ENCODE measurements at places on chromosomes 1 and 21.

DNA sequence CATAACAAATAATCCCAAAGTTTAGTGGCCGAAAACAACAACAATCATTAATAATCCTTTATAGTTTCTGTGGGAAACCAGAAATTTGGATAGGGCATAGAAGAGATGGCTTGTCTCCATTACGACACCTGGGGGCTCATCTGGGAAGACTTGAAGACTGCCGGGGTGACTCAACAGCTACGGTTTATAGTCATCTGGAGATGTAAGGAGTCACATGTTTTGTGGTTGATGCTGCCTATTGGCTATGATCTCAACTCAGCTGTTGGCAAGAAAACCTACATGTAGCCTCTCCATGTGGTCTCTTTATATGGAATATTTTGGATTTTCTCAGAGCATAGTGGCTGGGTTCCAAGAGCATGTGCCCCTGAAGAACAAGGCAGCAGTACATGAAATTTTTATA lies 29.3 kb upstream of the TSPAN2 start:
- DNase-seq, result no peak

- no peak for DNase-seq
These were observed 2.9 kb upstream of the SHCBP1L start for GRCh38 chr1:182955596-182956588.

- no peak for DNase-seq
These were observed 116.3 kb downstream of the DAB1 start for GRCh38 chr1:57307392-57308170.

GRCh38 chr1:10638559-10639005 lies 157.9 kb downstream of the CASZ1 start:
- no peak for DNase-seq

GRCh38 chr1:192311281-192311680 lies 5.5 kb upstream of the RGS21 start:
- DNase-seq, result peak; percentile 6

DNA sequence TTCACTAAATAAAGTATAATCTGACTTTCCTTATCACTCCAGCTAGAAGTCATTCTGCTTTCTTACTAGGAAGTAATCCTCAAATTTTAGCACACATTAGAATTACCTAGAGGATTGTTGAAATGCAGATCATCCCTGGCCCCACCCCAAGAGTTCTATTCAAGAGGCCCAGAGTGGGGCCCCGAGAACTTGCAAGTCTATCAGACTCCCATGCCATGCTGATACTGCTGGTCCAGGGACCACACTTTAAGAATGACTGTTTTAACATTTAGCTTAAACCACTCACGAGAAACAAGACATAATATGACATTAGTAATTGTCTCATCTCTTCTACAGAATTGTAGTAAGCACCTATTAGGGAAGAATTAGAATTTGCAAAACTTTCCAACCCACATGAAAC lies 7.7 kb upstream of the SYNJ1 start:
- no peak for DNase-seq

DNA sequence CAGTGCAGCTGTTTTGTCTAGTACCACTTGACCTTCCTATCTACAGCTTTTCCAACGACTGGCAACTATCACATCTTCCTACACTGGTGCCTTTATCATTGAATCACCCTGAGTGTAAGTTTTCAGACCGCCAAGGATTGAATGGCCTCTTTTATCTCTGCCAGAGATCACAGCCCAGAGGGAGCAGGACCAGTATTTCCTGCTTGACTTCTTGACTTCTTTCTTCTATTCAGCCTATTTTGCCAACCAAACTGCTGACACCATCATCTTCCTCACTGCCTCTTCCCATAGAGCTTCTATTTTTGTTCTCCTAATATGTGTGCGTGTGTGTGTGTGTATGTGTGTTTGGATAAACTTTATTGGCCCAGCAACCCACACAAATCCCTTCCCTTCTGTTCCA lies 53.8 kb downstream of the SERBP1 start:
- no peak for DNase-seq

- no peak for DNase-seq
These were observed 8.9 kb upstream of the RAB3GAP2 start for GRCh38 chr1:220281159-220281574.

GRCh38 chr1:242030071-242030470 lies 31.2 kb upstream of the MAP1LC3C start:
- DNase-seq, result no peak

DNA sequence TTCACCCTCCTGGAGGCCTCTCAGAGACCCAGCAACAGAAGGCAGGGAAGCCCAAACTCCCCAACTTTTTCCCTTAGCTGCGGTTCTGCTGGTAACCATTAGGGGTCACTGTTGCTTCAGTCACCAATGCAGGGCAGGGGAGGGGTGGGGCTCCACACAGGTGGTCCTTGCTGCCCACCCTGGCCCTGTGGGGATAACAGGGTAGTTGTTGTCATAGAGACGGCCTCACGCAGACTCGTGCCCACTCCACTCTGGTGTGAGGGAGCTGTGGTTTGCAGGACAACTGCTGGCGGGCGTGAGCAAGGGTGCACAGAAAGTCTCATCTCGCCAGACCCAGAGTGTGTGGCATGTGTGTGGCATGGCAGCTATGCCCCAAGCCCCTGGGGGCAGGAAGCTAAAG lies 19.9 kb downstream of the INSRR start:
- no peak for DNase-seq

DNA sequence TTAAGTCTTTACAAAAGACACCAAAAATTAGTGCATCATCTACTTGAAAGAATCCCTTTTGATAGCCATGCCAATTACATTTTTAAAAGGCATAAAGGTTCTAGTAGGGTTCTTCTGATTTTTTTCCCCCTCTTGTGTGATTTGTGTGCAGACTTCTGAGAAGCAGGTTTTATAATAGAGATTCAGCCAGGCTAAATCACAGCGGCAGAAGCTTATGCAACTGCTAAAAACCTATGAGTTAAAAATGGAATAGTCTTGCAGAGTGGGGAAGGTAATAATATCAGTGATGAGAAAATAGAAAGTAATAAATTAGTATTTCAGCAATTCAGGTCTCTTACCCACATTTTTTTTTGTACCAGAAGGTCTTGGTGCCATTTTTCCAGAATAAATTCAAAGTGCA lies 17.7 kb downstream of the STUM start:
- DNase-seq, result no peak

- no peak for DNase-seq
These were observed 19.4 kb downstream of the RGL1 start for GRCh38 chr1:183824291-183824690.

GRCh38 chr1:203456577-203456976 lies 19.0 kb upstream of the PRELP start:
- no peak for DNase-seq

GRCh38 chr1:43367026-43367903 lies 546 bp downstream of the ELOVL1 start:
- DNase-seq, result peak; percentile 16

GRCh38 chr1:234322097-234322496 lies 51.2 kb upstream of the COA6 start:
- DNase-seq, result no peak

DNA sequence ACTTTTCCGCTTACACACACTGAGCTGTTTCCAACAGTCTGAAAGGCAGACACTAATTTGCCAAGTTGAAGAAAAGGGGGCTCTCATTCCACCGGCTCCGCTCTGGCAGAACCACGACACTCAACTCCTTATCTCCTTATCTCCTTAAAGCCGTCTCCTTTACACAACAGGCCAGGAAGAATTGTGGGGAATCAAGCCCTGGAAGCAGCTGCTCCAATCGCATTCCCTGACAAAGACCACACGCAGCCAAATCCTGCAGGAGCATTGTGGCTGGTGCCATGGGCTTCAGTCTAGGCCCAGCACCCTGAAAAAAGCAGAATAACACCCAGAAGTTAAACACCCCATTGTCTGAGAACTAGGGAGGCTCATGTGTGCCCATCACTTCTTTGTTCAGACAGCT lies 24.1 kb downstream of the SUSD4 start:
- no peak for DNase-seq

GRCh38 chr1:220189750-220190347 lies 82.4 kb downstream of the RAB3GAP2 start:
- peak; percentile 57 for DNase-seq

GRCh38 chr1:179016706-179017382 lies 8.8 kb upstream of the FAM20B start:
- DNase-seq, result no peak

- DNase-seq, result no peak
These were observed 333.2 kb downstream of the KCNH1 start for GRCh38 chr1:210800756-210801155.

- DNase-seq, result no peak
These were observed 207.4 kb downstream of the APP start for GRCh38 chr21:25963181-25963580.

- DNase-seq, result no peak
These were observed 7.0 kb downstream of the CC2D1B start for GRCh38 chr1:52358851-52359497.

DNA sequence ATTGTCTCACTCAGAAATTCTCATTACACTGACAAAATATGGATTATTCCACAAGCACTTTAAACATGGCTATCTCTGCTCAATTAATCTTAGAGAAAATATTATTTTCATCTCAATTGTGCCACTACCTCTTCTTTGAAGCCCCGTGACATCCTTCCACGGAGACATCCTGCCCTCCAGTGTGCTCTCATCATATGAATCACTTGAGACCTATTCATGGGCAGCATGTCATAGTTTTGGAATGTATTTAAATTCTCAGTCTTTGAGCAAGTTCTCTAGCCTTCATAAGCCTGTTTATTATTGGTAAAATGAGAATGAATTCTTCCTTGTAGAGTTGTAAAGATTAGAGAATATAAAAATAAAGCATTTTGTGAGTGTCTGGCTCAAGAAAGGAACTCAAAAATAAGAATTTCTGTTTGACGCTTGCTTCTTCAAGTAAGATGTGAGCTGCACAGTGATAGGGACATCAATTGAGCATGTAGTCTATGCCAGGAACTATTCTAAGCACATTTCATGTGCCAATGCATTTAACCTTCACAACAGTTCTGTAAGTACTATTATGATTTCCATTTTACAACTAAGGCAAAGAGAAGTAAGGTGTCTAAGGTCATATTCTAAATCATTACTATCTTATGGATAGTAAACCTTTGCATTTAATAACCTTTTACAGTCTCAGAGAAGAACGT lies 557.4 kb upstream of the ZRANB2 start:
- DNase-seq, result no peak

DNA sequence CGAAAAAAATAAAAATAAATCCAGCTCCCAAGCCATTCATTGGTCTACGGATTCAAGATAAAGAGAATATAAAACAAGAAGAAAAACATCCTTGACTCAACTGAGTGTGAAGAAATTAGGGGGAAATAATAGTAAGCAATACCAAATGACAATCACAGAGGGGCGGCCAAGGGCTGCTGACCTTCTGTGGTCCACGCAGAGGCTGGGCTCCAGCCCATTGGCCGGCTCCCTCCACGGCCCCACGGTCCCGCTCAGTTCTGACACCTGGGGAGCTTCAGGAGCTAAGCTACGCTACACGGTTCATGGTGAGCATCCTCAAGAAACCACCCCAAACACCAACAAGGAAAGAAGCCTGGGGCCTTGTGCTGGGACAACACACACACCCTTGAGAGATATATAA lies 400 bp upstream of the KRTAP10-12 start:
- DNase-seq, result no peak

GRCh38 chr1:1666526-1666925 lies 7.7 kb upstream of the CDK11B start:
- DNase-seq, result no peak

GRCh38 chr1:162951553-162952315 lies 90.8 kb upstream of the CCDC190 start:
- DNase-seq, result no peak
